Heart right ventricle (tissue), 16 donors: ENCODE measurements at places on chromosomes 6 and 20. TPM values are rescaled to one million over a fixed set of nuclear protein-coding genes. Genes with fewer than 3 reads are reported as not detected.

DNA sequence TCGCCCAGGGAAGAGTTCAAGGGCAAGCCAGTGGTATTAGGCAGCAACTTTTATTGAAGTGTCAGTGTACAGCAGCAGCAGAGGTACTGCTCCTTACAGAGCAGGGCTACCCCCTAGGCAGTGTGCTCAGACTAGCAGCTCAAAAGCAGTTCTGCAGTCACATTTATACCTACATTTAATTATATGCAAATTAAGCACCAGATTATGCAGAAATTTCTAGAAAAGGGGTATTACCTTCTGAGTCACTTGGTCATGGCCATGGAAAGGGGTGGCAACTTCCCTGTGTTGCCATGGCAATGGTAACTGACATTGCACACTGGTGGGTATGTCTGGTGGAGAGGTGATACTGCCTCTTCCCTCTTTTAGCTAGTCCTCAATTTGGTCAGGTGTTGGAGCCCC, 2.1 kb upstream of the ZKSCAN4 start:
- DNase-seq, result no peak
- no peaks in the 10 kb centered on the region for H3K36me3 ChIP-seq
- H3K4me3 ChIP-seq, result no peak overlapping the region
- H3K27me3 ChIP-seq, result no peaks in the 10 kb centered on the region

GRCh38 chr6:71197267-71197666, 91.3 kb upstream of the OGFRL1 start:
- no peaks in the 10 kb centered on the region for H3K36me3 ChIP-seq
- H3K4me1 ChIP-seq, result no peaks in the 10 kb centered on the region
- H3K27ac ChIP-seq, result no peak overlapping the region
- no peak for DNase-seq
- H3K27me3 ChIP-seq, result no peaks in the 10 kb centered on the region

FOXS1 gene
- polyA plus RNA-seq, result 6.0 TPM

- H3K27me3 ChIP-seq, result peaks cover 11% of the 10 kb centered on the region
- no peak overlapping the region for H3K27ac ChIP-seq
- no peak for DNase-seq
- H3K4me1 ChIP-seq, result no peaks in the 10 kb centered on the region
- no peak overlapping the region for H3K4me3 ChIP-seq
Observed at GRCh38 chr6:42179945-42180313, 6.8 kb downstream of the GUCA1A start.

DNA sequence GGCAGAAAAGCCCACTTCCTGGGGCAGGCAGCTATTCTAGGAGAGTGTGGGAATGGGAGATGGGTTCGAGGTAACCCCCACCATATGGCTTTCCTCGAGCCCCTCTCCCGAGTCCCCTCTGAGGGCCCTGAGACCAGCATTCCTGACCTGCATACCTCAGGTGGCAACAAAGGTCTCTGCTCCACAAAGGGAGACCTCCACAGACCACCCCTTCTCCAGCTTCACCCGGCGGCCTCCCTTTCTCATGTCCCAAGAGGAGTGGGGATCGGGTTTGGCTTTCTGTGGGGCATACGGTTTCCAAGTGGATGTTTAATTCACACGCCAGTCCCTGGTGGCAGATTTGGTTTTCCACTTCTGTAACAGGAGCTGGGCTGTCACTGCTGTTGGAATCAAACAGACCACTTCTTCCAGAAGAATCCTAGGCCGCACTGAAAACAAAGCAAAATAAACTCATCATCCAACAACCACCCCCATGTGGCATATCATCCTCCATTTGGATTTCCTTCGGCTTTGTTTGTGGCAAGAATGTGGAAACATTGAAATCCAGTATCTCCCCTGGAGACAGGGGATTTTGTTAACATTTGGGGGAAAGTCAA, 83.2 kb downstream of the DLL1 start:
- no peak overlapping the region for H3K27ac ChIP-seq
- no peaks in the 10 kb centered on the region for H3K36me3 ChIP-seq
- DNase-seq, result no peak
- H3K27me3 ChIP-seq, result no peaks in the 10 kb centered on the region
- H3K4me1 ChIP-seq, result no peaks in the 10 kb centered on the region
